ENCODE measurements at places on chromosomes 7 and 10.
A peak's percentile ranks its signal among the peaks of the same experiment; 100 is the strongest.

DNA sequence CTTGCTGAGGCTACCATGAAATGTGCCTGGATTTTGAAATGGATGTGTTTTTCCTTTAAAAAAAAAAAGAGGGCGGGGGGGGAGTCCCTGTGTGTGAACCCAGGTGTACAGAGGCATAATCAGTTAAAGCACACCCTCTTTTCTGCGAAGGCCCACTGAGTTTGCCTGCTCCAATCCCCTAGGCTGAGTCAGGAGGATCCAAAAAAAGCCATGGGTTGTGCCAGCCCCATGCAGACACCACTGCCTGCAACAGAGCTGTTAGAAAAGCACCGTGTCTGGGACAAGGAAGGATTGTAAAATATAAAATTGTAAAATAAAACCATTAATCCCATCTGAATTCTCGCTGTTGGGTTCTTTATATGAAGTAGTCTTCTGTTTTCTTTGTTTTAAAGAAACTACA lies 217.9 kb downstream of the ADAM12 start:
- DNase-seq = no peak

- DNase-seq = peak; percentile 73
Observed at GRCh38 chr10:118958984-118959925, 70.3 kb upstream of the NANOS1 start.

- DNase-seq = no peak
Observed at GRCh38 chr7:22793593-22794462, 28.8 kb downstream of the TOMM7 start.

- no peak for DNase-seq
Observed at GRCh38 chr10:70597856-70598815, 4.4 kb downstream of the PRF1 start.

Measured in fibroblast of the conjunctiva (primary cell).